ENCODE measurements at places on chromosomes 7 and 10.
A peak's percentile ranks its signal among the peaks of the same experiment; 100 is the strongest.

- DNase-seq: peak; percentile 52
Observed at GRCh38 chr10:111076682-111077478, at the start of gene ADRA2A. ADRA2A (plus strand) TSS chr10:111077029; CDS start chr10:111077997, 968 bp downstream.

DNA sequence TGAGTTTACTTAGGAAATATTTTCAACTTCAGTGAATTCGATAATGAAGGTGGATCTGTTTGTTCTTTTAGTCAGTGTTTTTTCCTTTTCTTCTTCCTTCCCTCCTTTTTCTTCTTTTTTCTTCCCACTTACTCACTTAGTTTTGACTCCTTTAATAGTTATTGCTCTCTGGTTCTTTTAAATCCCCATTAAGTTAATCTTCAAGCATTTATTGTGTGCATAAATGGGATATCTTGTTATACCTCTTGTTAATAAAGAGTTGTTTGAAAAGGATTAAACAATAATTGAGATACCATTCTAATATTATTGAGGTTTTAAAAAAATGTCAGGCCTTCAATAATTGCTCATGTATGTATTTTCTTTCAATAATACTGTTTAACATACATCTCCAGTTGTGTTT lies 19.5 kb downstream of the STAM start:
- no peak for DNase-seq

DNA sequence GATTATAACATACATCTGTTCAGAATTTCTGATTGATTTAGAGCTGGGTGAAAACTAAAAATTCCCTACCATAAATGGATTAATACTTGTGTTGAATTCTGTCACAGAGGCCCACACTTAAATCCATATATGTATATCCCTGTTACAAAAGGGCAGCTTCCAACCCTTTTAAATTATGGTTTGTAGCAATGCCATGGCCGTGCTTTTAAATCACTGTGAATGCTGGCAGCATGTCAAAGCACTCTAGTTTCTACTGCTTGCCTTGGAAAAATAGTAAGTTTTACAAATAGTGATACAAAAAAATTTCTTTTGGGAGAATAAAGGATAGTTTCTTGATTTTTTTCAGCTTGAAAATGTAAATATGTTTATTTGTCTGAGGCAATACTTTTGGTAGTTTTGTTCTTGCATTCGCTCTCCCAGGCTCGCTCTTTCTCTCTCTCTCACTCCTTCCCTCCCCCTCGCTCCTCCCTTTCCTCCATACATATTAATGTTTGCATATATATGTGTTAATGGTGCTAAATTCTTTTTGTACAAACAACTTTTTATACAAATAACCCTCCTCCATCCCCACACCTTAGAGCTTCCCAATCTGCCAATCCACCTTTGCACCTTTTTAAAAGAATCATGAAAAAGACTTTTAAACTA lies 29.8 kb downstream of the TES start:
- no peak for DNase-seq

DNA sequence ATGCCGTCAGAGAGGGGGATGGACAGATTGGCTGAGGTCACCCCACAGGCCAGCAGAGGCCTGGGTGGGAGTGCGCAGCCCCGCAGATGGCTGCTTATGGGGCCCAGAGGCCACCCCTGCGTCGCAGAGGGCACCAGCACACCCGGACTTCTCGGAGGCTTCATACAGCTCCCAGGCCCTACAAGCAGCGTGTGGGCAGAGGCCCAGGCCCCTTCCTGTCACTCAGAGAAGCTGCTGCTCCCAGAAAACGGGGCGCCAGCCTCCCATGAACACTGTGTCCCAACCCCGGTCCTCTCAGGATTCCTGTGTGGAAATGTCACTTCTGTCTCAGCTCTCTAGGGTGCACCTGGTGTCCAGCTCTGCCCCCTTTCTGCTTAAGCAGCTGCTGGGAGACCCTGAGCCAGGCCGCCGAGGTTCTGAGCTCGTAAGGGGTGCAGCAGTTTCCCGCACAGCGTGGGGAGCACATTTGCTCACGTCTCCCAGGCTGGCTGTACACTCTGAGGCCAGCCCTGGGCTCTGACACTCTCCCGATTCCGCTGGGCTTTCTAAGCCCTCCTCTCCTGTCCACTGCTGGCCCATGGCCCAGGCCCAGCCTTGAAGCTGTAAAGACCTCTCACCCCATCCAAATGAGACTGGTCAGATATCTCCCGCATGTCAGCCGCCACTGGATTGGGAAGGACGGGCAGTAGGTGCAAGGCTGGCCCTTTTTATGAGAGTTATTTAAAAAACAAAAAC lies 6.8 kb downstream of the GPR146 start:
- no peak for DNase-seq

GRCh38 chr7:7351156-7351555 lies 168.8 kb downstream of the C1GALT1 start:
- no peak for DNase-seq

- no peak for DNase-seq
Observed at GRCh38 chr7:154469652-154470051, 417.5 kb downstream of the DPP6 start.

DNA sequence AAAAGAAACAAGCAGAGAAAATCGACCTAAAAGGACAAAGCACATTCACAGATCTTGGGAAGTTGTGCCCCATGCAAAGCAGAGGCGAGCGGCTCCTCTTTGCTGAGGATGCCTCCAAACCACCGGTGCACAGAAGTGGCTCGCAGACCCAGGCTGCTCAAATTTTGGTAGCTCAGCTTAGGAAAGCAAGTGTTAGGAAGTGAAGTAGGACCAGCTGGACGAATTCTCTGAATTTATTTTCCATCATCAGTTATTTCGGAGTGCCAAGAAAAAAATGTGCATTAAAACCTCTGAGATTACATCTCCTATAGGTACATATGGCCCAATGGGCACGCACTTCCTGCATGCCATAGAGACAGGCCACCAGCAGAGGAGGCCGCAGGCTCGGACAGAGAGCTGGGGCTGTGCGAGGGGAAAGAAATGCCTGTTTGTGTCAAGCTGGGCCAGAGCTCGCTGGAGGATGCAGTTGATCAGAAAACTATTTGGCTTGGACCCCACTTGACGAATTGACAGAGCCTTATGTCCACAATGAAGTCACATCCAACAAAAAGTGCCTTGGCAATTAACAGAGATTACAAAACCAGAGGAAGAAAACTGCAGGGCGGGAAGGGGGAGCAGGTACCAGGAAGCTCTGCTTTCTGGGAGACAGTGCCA lies 122.3 kb upstream of the LYZL2 start:
- DNase-seq: peak; percentile 74

GRCh38 chr10:91210435-91210834 lies 10.0 kb upstream of the PCGF5 start:
- DNase-seq: no peak

- DNase-seq: peak; percentile 30
Observed at GRCh38 chr10:33286157-33286934, 48.1 kb downstream of the NRP1 start.

DNA sequence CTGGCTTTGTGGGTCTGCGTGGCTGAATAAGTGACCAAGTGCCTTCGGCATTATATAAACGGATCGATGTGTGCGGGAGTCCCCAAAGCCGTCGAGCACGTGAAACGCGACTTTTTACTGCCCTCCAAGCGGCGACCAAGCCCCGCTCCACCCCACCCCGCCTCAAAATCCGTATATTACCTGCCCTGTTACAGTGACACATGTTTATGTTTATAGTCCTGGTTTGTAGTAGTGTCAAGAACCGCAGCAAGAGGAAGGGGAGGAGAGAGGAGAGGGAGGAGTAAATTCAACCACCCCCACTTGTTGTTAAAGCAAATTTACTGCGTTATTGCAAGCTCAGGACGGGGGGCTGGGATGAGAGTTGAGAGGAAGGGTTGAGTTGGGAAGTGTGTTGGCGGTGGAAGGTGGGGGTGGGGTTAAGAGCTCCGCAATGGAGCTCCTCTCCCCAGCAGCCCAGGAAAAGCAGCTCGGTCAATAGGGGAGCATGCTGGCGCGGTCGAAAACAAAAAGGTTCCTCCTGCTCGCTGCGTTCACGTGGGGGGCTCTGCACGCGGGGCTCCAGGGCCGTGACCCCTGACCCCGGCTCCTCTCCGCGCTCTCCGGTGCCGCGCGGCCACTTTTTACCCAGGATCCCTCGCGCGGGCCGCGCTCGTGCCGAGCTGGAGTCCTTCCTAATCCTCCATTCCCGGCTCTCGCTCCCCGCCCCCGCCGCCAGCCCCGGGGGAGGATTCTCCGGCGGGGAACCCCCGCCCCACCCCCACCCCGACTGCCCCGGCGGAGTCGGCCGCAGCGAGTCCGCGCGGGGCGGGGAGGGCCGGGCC lies at the start of gene SKIDA1:
Gene SKIDA1, minus strand, starts transcription at position 316 of the 821 bp plus-strand sequence. CDS start 7,860 bp downstream, outside the sequence.
- DNase-seq: peak; percentile 95

DNA sequence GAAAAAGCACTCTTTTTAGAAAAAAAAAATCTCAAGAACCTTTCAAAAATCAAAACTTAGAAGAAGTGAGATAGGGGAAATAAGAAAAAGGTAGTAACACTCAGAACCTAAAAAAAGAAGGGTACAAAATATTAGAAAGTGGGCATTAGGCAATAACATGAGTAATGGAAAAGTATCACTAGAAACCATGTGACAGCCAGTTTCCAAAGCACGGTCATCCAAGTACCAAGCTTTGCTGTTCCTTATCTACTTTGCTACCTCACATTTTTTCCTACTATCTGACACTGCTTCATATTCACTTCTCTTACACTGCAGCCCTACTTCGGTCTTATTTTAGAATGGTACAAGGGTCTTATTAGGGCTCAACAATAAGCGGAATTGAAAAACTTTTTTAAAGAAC lies 30.3 kb downstream of the IMMP2L start:
- peak; percentile 48 for DNase-seq

DNA sequence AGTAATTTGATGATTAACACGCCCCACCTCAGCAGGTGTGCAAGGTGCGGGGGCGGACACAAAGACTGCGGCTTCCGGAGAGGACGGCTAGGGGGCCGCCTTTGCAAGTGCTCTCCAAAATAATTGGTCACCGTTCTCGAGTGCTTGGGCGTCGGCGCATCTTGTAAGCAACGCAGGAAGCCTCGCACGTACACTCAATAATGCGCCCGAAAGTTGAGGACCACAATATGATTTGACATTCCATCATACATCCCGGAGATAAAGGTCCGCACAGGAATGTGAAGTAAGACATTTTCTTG lies 114.7 kb downstream of the EBF3 start:
- DNase-seq: no peak

DNA sequence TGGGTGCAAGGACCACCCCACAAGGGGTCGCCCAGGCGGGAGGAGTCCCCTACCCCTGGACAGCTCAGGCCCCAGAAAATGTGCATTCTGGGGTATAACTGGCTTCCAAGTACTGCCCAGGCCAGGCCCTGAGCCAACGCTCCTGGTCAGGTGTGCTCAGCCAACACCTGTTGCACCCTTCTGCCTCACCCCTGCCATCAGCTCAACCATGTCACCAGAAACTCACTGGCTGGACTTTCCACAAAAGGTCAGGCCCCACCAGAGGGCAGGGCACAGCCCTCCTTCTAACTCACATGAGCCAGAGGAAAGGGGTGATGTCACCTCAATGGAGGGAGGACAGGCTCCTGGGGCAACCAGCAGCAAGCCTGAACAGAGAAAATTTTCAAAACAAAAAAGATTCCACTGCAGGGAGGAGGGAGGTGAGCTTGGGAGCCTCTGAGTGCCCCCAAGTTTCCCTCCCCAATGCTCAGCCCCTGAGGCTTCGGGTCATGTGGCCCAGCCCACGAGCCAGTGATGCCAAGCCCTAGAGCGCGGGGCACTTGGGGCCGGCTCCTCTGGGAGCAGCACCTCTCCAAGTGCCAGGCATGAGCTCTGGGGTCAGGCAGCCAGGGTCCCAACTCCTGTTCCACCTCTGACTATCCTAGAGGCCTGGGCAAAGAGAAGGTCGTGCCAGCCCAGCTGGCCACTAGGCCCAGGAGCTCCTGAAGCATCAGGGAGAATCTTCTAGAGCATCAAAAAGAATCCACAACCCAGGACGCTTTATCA lies 2.2 kb downstream of the OGDHL start:
- no peak for DNase-seq

GRCh38 chr7:26179826-26180497 lies 20.6 kb downstream of the HNRNPA2B1 start:
- no peak for DNase-seq

DNA sequence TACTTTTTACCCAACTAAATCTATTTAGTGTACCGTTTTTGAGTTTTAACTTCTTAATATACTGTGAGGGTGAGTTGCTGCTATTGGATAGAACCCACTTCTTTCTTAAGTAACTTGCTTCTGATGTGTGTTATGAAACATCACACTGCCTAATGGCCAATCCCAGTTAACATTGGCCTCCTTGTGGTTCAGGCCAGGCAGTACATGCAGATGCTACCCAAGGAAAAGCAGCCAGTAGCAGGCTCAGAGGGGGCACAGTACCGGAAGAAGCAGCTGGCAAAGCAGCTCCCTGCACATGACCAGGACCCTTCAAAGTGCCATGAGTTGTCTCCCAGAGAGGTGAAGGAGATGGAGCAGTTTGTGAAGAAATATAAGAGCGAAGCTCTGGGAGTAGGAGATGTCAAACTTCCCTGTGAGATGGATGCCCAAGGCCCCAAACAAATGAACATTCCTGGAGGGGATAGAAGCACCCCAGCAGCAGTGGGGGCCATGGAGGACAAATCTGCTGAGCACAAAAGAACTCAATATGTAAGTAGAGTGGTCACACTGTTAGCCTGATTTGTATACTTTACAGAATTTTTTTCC lies 39.7 kb downstream of the TES start:
- peak; percentile 68 for DNase-seq

DNA sequence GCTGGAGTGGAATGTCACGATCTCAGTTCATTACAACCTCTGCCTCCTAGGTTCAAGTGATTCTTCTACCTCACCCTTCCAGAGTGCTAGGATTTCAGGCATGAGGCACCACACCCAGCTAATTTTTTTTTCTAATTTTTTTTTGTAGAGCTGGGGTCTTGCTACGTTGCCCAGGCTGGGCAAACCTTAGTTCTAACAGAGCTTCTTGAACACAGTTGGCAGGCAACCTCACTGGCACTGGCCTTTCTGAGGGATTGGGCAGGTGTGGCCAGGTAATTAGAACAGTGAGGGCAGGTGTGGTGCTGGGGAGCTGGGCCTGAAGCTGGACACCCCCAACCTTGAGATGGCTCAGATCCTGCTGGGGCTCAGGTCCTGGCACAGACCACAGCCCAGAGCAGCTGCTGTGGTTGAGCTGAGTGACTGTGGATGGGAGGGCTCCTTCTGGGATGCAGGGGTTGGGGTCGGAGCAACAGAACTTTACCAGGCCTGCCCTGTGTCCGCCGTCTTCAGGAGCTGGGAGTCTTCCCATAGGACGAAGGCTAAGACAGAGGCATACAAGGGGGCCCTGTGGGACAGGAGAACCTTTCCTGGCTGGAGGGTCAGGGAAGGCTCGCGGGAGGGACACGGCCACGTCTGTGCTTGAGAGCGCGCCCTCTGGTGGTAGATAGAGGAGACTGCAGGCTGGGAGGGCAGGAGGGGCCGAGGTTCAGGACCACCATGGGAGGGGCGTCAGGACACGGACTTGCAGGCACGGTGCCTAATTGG lies 48.2 kb downstream of the COL26A1 start:
- DNase-seq: peak; percentile 30

GRCh38 chr7:32244806-32245345 lies 174.7 kb upstream of the PDE1C start:
- DNase-seq: no peak

- peak; percentile 88 for DNase-seq
Observed at GRCh38 chr10:69406302-69406811, 10.4 kb downstream of the TACR2 start.

Measured in cardiac fibroblast (primary cell).